ENCODE measurements at places on chromosomes 3 and 15.

DNA sequence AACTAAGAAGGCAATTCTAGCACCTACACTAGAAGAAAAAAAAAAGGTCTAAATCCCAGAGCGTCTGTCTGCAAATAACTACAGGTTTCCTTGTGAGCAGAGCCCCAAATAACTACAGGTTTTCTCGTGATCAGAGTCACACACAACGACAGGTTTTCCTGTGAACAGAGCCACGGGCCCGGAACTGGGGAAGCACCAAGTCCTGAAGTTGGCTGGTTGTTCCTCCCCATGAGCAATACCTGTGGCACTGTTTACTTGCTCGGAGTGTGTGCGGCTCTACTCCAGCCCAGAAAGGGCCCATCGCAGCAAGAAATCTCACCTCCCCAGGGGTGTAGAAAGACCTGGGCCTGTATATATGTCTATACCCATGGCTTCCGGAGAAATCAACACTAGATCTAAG, 644 bp upstream of the MASP1 start:
- no peak for DNase-seq

GRCh38 chr3:176074096-176074495, 1123.2 kb downstream of the TBL1XR1 start:
- DNase-seq = no peak

GRCh38 chr3:123576122-123576521, 8.7 kb downstream of the HACD2 start:
- DNase-seq = no peak

- DNase-seq = no peak
Measured at GRCh38 chr3:109927161-109927560, 589.8 kb upstream of the DPPA4 start.

GRCh38 chr15:72034351-72034750, 83.6 kb downstream of the MYO9A start:
- DNase-seq = no peak

GRCh38 chr3:194758716-194759115, 73.0 kb downstream of the FAM43A start:
- DNase-seq = no peak

DNA sequence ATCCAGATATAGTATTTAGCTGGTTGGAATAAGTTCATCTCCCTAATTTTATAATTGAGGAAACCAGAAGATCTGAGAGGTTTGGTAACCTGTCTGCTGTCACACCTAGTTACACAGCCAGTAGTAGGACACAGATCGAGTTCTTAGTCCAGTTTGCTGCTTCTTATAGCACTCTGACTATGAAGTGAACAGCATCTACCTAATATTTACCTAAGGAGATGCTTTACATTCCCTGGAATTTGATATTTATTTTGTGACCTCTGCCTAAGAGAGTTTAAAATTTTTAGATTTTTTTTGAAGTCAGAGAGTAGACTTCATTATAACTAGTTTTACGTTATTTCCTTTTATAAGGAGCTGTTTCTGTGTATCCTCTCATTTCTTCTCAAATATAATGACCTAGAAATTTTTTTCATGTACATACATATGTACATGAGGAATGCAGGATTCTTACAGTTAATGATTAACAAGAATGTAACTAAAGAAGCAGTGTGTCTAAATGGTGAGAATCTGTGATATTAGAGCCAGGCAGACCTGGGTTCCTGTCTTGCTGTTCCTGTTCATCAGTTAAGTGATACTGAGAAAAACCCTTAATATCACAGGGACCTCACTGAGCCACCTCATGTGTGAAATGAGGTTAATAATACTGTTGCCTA, 4.3 kb downstream of the ARHGEF26 start:
- DNase-seq = no peak

GRCh38 chr15:80760960-80761359, 18.2 kb upstream of the CEMIP start:
- DNase-seq = no peak

DNA sequence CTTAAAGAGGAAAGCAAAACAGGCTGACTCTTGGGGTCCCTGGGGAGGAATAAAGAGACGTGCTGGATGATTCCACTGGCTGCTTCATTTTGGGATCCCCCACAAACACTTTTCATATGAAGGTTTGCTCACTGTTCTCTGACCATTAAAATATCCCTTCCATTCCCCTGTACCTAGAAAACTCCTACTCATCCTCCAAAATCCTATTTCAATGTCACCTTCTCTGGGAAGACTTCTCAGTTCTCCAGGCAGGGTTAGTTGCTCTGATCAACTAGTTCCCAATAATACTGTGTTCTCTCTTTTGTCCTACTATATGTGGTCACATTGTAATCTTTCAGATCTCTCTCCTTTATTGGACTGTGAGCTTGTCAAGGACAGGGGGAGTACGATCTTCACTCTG, 19.0 kb downstream of the LARP6 start:
- no peak for DNase-seq

GRCh38 chr3:190048932-190049441, 71.7 kb downstream of the P3H2 start:
- no peak for DNase-seq

- no peak for DNase-seq
Measured at GRCh38 chr3:188153437-188154013, 432 bp upstream of the LPP start.

- no peak for DNase-seq
Measured at GRCh38 chr3:41710646-41711388, 251.1 kb downstream of the ULK4 start.

DNA sequence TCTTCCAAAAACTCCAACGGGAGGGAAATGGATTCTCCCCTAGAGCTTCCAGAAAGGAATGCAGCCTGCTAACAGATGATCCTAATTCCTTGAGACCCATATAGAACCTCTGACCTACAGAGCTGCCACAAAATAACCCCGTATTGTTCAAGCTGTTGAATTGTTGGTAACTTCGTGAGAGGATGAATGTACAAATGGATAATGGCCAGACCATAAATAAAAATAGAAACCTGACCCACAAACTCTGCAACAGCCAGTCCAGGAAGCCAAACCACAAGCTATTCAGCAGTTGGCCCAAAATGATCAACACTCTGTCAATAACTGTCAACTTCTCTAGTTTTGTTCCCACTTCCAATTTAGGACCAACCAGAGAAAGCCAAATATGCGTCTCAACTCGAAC, 414.0 kb upstream of the ZNF717 start:
- DNase-seq = no peak

GRCh38 chr3:187473778-187474406, 105.7 kb downstream of the RTP4 start:
- DNase-seq = no peak

GRCh38 chr3:535566-536416, 339.2 kb downstream of the CHL1 start:
- no peak for DNase-seq

DNA sequence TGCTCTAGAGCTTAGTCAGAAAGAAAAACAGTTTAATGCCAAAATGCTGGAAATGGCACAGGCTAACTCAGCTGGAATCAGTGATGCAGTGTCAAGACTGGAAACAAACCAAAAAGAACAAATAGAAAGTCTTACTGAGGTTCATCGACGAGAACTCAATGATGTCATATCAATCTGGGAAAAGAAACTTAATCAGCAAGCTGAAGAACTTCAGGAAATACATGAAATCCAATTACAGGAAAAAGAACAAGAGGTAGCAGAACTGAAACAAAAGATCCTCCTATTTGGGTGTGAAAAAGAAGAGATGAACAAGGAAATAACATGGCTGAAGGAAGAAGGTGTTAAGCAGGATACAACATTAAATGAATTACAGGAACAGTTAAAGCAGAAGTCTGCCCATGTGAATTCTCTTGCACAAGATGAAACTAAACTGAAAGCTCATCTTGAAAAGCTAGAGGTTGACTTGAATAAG, 150.5 kb upstream of the LRRFIP2 start:
- DNase-seq = no peak

- DNase-seq = no peak
Measured at GRCh38 chr3:43618142-43618541, 3.7 kb downstream of the ANO10 start.

- no peak for DNase-seq
Measured at GRCh38 chr3:29168081-29168480, 112.8 kb upstream of the RBMS3 start.

- no peak for DNase-seq
Measured at GRCh38 chr15:41777421-41777973, 3.2 kb downstream of the MAPKBP1 start.

DNA sequence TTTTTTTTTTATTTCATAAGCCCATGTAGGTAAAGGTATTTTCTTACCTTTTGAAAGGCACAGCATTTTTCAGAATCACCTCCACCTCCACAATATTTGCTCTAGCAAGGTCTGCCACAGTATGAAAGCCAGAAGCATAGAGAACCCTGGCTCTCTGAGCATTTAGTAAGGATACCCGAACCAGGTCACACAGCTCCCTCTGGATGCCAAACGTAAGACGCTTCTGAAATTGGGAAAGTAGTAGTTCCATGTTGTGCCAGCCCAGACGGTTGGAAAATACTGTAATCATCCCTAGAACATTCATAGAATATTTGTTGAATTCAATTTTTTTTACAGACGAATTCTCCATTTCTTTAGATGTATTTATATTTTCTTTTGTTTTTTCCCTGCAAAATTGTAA, 52.4 kb downstream of the POLQ start:
- DNase-seq = no peak

GRCh38 chr3:136792556-136793330, 26.2 kb upstream of the SLC35G2 start:
- DNase-seq = no peak

- DNase-seq = no peak
Measured at GRCh38 chr15:91426412-91426811, 326.4 kb downstream of the SV2B start.

GRCh38 chr3:123244128-123244527, 42.4 kb downstream of the SEC22A start:
- DNase-seq = peak; percentile 0

DNA sequence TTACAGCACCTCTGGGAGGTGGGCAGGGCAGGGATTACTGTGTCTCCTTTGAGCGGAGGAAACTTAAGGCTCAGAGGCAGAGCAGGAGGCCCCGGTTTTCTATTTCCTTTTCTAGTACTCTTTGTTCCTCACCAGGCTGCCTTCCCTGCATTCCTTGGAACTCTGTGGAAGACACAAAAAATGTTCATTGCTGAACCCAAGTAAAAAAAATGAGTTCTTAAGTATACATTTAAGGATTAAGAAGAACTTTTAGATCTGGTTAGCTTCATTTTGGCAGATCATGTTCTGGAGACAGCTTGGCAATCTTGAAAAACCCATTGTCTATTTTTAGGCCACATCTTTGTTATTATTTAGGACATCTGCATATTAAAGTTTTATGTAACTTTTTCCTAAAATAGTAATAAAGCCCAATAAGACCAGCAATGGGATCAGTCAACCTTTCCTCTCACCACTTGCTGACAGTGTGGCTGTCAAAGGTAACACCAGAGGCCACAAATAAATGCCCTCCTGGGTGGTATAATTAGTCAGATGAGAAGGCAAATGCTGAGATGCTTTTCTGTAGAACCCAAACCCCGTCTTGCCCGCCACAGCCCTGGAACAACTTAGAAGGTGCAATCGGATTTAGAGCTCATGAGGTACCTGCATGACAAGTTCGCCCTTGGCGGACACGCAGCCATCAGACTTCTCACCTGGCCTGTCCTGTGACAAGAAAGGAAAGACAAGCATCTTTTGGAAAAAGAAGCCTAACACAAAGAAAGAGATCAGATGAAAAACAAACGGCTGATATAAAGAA, 97.2 kb downstream of the DGKG start:
- no peak for DNase-seq

- no peak for DNase-seq
Measured at GRCh38 chr15:80679167-80679803, 15.8 kb upstream of the ABHD17C start.

DNA sequence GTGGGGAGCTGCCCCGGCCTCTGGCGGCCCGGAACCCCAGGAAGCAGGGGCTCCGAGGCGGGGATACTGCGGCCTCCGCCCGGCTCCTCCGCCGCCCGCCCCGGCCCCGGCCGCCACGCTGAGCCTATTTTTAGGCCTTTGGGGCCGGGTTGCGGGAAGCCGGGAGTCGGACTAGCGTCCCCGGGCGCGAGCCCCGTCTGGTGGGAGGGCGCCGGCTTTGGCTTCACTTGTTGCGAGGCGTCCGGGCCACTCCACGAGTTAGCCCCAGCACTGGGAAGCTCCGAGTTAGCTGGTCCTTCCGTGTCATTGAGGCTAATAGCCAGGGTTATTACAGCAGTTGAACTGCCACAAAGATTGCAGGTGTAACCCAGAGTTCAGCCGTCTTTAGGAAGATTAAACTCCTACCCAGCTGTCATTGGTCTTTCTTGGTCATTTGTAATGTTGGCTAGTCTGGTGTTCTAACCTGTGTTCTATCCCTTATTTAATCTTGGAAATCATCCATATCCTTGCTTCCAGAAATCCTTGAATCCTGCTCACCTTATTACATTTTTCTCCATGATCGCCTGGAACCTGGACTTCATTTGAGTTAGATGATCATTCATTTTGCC, 791 bp downstream of the GYG1 start:
- DNase-seq = peak; percentile 18

- peak; percentile 5 for DNase-seq
Measured at GRCh38 chr3:10366651-10367101, 45.8 kb upstream of the SEC13 start.

GRCh38 chr3:46953234-46954010, 23.1 kb downstream of the CCDC12 start:
- DNase-seq = no peak

GRCh38 chr15:48929661-48930060, 34.1 kb downstream of the SHC4 start:
- DNase-seq = no peak

DNA sequence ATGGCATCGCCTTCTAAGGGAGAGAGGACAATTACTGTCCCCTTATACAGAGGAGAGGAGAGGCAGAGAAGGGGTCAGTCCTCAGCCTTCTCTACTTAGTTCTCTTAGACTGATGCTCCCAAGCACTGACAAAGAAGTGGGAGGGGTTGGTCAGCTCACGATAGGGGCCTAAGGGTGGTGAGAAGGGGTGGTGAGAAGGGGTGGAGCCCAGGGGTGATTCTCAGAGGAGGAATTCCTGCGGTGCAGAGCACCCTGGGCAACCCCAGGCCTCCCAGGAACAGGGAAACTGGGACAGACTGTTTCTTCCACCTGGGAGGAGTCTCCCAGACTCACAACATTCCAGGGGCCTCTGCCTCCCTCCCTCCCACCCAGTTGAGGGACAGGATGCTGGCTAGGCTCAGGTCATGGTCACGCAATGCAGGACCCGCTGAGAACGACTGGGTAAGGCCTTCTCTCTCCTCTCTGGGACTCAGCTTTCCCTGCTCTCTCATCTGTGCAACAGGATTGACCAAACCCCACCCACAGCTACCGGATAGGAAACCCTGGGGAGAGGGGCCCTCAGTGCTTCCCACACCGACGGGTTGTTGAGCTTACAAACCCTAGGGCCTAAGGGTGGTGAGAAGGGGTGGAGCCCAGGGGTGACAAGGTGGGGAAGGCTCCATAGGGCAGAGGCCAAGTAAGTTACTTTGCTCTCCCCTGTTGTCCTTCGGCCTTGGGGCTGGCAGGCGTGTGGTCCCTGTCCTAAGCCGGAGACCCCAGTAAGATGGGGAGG, 1.5 kb downstream of the TPRA1 start:
- DNase-seq = no peak

DNA sequence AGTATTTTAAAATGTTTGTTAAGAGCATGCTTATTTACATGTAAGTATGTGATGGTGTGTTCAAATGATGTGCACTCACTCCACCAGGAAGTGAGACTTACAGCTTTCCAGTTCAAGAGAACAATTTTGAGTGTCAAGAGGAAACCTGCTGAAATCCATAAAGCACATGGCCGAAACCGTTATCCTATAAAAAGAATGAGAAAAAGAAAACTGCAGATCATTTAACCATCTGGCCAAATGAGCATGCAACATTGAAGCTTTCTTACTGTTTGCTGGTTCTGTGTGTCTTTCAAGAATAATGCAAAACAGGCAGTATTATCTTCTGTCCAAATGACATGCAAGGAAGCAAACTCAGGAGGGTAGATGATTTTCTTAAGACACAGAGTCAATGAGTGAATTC, 26.3 kb downstream of the GABRR3 start:
- DNase-seq = no peak

All from stimulated activated CD4-positive, alpha-beta T cell treated with anti-CD3 and anti-CD28 coated beads, Interleukin-1b, Interleukin-23, amount 100 ng/mL, for 24 hours (primary cell).